Pericardium fibroblast (primary cell): ENCODE measurements at places on chromosomes 1 and 21. TPM values are rescaled to one million over a fixed set of nuclear protein-coding genes. Genes with fewer than 3 reads are reported as not detected.

TSPEAR gene
- not detected in 2 replicates for total RNA-seq

TRIM58 gene
- total RNA-seq, result 0.09 and 0.58 TPM in 2 replicates

SYT11 gene
- total RNA-seq, result 6.5 and 6.8 TPM in 2 replicates

RGSL1 gene
- total RNA-seq, result not detected in 2 replicates

OXCT2 gene
- total RNA-seq, result 0.09 and 1.3 TPM in 2 replicates

ZNF669 gene
- total RNA-seq, result 4.8 and 9.2 TPM in 2 replicates

HSD17B7 gene
- total RNA-seq, result 8.2 and 16.6 TPM in 2 replicates
